B cell (primary cell): ENCODE measurements at places on chromosomes 6 and 20. TPM values are rescaled to one million over a fixed set of nuclear protein-coding genes. Genes with fewer than 3 reads are reported as not detected.
A peak's percentile ranks its signal among the peaks of the same experiment; 100 is the strongest.

The LTB gene
- polyA plus RNA-seq = 832 and 938 TPM in 2 replicates

The FARS2 gene
- polyA plus RNA-seq = 20.1 and 33.0 TPM in 2 replicates

The DCDC2 gene
- not detected in 2 replicates for polyA plus RNA-seq

The ZHX3 gene
- polyA plus RNA-seq = 4.3 TPM in 2 replicates

The SGK2 gene
- 1.4 and 1.5 TPM in 2 replicates for polyA plus RNA-seq

The MRAP2 gene
- not detected in 2 replicates for polyA plus RNA-seq

The C6orf120 gene
- 9.7 and 10.5 TPM in 2 replicates for polyA plus RNA-seq

The TRIM31 gene
- polyA plus RNA-seq = not detected in 2 replicates

GRCh38 chr6:104711371-104711770 is 148.3 kb downstream of the HACE1 start:
- no peak for DNase-seq

- DNase-seq = peak; percentile 44
Measured at GRCh38 chr6:167127785-167128531, 5.1 kb downstream of the CCR6 start.

DNA sequence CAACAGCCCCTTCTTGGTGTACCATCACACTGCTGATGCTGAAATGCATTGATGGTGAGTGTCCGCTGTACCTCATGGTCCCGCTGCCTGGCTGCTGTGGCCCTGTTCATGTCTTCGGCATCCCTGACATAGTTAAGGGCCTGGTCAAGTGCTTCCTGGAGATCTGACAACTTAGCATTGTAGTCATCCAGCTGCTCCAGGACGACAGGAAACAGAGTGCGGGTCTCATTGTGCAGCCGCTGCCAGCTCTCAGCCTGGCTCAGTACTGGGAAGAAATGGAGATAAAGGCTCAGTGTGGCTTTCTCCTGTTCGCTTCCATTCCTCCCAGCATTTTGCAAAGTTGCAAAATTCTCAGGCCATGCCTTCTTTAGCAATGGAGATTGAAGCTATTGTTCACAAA is 81.8 kb downstream of the LAMA4 start:
- no peak for DNase-seq

GRCh38 chr20:58174708-58175280 is 53.7 kb downstream of the ANKRD60 start:
- no peak for DNase-seq

GRCh38 chr6:118935331-118935668 is 341 bp upstream of the MCM9 start:
- no peak for DNase-seq

DNA sequence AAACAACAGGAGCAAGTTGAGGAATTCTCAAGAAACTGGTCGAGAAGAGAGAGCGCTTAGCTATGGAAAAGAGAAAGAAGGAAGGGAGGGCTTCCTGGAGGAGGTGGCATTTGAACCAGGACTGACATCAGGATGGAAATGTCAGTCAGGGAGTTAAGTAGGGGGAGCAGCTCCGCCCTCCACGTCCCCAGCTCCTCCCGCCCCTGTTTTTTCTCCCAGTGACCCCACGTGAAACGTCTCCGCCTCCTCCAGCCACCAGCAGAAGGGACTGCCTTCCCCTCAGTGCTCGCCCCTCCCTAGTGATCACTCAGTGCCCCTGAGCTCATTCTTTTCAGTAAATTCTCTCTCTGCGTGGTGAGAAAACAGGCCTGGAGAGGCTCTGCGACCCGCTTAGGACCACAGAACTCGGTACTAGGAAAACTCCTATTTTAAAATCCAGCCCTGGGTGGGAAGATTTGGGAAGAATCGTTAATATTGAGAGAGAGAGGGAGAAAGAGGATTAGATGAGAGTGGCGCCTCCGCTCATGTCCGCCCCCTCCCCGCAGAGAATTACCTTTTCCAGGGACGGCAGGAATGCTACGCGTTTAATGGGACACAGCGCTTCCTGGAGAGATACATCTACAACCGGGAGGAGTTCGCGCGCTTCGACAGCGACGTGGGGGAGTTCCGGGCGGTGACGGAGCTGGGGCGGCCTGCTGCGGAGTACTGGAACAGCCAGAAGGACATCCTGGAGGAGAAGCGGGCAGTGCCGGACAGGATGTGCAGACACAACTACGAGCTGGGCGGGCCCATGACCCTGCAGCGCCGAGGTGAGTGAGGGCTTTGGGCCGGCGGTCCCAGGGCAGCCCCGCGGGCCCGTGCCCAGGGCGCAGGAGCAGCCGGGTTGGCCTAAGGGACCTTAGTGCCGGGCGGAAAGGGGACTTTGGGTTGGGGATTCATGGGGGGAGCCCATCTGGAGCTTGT is 4.6 kb downstream of the HLA-DPB1 start:
- DNase-seq = peak; percentile 50

DNA sequence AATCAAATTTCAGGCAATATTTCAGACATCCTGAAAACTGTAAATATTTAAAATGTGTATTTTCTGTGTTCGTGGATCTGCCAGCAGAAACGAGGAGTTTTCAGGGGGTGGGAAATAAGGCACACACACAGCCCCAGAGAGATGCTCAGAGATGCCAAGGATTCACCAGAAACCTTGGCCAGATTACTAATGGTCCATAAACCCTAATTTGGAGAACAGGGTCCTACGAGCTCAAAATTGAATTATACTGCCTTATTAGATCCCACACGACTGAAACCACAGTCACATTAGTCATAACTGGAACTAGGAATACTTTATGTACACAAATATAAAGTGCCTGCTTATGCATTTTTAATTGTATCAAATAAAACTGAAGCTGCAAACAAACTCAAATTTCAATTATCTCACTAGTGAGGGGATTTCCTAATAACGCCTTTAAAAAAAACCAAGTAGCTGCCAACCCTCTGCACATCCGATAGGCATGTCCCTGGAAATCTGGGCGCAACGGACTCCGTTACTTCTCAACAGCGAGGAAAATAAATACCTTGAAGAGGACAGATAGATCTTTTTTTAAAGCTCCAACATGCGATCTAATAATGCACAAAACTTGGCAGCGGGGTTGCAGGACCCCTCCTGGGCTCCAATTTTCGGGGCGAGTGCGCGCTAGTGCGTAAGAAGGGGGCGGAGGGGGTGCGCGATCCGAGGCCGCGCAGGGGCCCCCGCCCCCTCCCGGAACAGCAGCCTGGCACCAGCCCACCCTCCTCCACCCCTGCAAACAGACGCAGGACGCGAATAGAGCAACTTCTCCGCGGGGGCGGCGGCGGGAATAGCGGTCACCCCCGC is 897 bp downstream of the CHD6 start:
- DNase-seq = peak; percentile 60

DNA sequence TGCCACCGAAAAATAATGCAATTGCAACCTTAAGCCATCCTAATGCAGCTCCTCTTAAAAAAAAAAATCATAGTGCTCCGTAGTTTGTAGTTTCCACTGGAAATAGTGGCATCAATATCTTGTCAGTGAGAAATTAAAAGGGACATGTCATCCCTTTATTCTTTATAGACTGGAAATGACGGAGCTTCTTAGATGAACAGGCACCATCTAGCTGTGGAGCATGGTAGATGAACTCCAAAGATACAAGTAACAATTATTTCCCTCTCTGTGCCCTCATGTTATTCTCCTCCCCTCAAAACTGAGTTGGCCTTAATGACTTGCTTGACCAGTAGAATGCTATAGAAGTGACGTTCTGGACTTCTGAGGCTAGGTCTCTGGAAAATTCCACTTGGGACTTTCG is 268.1 kb upstream of the SPTLC3 start:
- DNase-seq = no peak
